ENCODE measurements at places on chromosomes 6 and 20.

- DNase-seq: no peak
These were observed 235.1 kb upstream of the ZNF217 start for GRCh38 chr20:53828682-53829254.

DNA sequence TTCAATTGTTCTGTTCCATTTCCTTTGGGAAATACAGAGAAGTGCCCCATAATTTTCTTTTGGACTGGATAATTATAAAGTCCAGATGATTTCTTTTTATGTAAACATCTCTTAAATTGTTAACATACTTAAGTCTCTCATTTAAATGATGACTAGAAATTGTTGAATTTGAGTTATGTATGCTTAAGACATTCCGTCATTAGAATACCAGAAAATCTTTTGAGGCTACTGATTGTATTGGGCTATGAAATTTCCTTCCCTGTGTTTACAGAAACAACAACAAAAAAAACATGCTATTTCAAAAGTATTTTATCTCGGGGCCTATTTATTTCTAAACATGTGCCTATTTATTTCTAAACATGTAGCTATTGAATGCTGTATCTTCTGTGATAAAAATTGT, 125.4 kb downstream of the SH3BGRL2 start:
- no peak for DNase-seq

DNA sequence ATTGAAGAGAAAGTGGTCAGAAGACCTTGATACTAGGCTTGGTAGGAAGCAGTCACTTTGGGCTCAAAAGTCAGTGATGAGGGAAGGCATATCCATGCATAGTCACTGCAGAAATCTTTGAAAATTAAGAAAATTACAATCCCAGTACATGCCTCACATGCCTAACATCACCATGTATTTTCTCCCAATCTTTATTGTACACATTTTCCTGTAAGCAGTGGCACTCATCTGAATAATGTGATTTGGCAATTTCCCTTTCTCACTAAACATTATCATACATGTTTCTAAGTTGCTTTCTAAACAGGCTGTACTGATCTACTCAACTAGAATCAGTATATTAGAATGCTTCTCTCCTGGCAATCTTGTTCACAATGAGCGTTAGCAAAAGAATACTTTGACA, 280.7 kb upstream of the SUPT3H start:
- no peak for DNase-seq

DNA sequence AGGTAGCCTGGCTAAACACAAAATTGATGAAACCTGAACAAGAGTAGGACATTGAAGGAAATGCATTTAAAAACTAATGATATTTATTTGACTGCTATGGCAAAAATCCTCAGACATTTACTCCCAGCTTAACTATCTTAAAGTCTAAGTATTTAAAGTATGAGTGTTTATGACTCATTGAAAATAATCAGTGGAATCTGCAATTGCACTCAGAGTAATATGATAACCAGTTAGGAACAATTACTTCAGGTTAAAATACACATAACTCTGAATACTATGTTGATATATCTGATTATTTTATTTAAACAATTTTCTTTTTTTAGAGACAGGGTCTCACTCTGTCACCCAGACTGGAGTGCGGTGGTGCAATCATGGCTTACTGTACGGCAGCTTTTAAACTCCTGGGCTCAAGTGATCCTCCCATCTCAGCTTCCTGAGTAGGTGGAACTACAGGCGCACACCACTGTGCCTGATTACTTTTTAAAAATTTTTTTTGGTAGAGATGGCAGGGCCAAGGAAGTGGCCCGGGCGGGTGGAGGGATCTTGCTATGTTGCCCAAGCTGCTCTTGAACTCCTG, 43.9 kb downstream of the FILIP1 start:
- DNase-seq: no peak

- DNase-seq: no peak
These were observed 23.7 kb upstream of the TFAP2C start for GRCh38 chr20:56605261-56605996.

- no peak for DNase-seq
These were observed 302.9 kb downstream of the CLIC5 start for GRCh38 chr6:45712786-45713185.

DNA sequence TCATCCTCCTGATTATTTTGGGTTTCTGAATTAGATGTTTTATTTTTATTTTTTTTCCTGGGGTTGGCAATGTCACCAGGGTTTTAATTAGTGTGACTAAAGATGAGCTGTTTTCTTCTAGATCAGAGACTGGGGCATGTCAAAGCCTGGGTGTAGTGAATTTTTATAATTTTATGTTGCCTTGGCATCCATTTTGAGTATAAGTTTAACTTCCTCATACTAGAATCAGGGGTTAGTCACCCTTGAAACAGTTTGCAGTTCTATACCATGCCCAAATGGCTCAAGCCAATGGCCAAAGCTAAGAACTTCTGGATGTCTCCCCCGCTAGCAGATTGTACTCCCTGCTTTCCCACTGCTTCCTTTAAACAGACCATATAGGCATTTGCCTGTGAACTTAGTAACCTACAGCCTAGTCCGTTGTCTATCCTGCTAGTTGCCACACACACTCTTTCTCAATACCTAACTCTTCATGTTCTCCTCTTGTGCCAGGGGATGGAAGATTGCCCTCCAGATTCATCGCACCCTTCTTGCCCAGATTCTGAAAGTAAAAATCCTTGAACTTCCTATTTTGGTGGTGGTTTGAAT, 54.5 kb downstream of the KIAA0408 start:
- no peak for DNase-seq

DNA sequence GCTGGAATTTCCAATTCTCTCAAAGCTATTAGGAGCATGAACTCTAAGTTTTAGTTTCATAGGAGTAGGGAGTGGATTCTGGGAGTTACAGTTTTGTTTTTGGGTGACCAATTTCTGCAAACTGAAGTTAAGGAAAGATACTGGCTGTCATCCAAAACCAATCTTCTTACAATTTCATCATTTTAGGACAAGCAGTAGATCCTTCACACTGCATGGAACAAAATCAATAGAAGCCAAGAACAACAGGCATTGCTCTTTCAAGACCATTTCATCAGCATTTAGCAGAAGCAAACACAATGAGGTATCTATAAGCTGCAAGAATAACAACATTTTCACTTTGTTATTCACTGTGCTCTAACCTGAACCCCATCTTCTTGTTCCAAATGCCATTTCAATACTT, 173.0 kb downstream of the GMDS start:
- no peak for DNase-seq

DNA sequence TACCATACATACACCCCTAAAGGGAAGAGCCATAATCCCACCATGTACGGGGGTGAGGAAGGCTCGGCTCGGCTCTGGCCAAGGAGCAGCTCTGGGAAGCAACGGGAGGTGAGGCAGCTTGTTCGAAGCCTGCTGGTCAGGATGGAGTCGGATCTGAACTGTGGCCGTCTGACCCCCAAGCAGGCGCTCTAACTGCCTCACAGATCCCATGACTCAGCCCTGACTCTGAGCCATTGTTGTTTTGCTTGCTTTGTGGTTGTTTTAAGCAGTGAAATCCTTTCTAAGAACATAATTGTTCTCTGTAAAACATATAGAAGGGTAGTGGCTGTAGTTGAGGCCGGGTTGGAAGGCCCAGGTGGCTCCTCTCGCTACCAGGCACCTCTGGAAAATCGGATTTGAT, 10.9 kb downstream of the C6orf132 start:
- DNase-seq: no peak

GRCh38 chr6:89970609-89971337, 76.5 kb downstream of the GJA10 start:
- peak; percentile 24 for DNase-seq

DNA sequence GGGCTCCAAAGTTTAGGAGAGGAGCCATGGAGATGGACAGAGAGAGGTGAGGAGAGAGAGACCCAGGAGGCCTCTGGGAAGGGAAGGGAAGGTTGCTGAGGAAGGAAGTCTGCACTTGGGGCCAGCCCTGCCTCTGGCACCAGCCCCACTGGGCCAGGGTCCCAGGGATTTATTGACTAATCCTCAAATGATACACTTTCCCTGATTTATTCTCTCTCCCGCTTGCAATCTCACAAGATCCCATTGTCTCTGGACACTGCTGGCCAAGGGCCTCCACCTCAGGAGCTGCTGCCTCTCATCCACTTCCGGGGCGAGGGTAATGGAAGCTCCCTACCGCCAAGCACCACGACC, 43.6 kb upstream of the FOXP4 start:
- no peak for DNase-seq

DNA sequence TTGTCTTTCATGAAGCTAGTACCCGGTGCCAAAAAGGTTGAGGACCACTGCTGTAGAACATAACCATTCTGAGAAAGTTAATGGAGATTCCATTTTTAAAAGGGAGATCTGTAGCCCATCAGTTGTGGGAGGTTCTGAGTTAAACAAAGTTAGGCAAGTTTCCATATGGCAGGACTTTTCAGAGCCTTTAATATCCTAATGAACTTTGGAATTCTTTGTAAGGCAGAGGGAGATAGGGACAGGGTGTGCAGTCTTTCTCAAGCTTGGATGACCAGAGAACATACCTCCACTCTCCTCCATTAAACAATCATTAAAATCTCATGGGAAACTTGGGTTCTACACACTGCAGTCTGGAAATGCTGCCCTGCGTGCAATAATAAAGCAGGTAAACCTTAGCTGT, 14.8 kb downstream of the ADGRF4 start:
- no peak for DNase-seq

DNA sequence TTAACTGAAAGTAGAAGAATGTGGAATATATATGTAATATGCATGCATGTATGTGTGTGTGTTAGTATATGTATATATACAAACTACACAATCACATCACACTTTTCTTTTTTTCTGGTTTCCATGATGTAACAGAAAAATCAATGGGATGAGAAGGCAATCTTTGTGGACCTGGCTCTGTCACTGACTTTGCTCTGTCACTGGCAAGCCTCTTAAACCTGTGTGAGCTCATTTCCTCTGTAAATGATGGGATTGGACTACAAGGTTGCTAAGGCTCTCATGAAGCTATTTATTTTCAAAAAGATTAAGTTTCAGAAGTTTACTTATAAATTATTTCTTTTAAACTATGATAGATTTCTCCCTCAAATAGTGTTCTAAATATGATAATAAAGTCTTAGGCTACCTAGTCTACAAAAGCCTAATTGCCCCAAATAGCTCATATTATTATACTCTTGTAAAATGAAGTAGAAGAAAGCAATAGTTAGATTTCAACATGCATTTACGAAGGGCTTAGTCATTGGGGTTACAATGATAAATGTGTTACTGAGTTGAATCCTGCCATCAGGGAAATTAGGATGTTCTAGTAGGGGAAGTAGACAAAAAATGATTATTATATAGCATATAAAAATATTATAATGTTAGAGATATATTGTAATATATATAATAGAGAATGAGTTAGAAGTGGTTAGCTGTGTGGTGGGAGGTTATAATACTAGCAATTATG, 129.3 kb downstream of the AFG1L start:
- no peak for DNase-seq

DNA sequence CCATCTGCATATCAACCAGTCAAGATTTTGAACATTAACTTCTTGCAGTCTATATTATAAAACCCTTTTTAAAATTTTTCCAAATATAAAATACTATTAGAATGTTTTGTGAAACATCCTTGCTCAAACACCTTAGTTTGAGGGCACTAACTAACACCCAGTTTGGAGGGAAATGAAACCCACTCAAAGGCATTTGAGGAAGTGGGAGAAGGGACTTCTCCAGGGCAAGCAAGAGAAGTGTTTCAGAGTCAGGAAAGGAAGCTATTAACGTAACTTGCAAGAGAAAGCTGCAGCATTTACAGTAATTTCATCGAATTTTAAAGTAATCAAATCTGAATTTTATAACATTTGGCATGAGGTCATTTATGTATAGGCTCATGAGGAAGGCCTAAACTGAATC, 21.3 kb downstream of the MTFR2 start:
- DNase-seq: no peak

DNA sequence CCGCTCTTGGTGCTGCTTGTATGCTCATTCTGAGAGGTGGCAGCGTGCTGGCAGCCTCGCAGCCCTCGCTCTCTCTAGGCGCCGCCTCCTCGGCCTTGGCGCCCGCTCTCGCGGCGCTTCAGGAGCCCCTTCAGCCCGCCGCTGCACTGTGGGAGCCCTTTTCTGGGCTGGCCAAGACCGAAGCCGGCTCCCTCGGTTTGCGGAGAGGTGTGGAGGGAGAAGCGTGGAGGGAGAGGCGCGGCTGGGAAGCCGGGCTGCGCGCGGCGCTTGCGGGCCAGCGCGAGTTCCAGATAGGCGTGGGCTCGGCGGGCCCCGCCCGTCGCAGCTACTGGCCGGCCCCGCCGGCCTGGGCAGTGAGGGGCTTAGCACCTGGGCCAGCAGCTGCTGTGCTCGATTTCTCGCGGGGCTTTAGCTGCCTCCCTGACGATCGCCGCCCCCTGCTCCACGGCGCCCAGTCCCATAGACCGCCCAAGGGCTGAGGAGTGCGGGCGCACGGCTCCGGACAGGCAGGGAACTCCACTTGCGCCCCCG, 19.5 kb upstream of the FAM8A1 start:
- DNase-seq: no peak

DNA sequence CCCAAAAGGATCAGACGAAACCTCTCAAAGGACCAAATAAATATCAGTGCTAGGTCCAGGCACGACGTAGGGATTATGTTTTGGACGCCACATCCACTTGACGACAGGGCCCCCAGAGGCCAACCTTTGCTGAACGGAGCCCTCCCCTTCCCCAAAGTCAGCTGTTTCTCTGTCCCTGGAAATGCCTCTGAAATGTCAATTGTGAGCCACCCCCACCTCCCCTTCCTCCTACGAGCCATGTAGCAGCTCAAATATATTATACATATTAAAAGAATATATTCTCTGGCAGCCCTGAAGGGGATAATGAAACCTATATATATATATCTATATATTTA, 39.6 kb upstream of the BLCAP start:
- no peak for DNase-seq

GRCh38 chr6:72975352-72975752, 249.9 kb downstream of the KHDC1L start:
- no peak for DNase-seq

DNA sequence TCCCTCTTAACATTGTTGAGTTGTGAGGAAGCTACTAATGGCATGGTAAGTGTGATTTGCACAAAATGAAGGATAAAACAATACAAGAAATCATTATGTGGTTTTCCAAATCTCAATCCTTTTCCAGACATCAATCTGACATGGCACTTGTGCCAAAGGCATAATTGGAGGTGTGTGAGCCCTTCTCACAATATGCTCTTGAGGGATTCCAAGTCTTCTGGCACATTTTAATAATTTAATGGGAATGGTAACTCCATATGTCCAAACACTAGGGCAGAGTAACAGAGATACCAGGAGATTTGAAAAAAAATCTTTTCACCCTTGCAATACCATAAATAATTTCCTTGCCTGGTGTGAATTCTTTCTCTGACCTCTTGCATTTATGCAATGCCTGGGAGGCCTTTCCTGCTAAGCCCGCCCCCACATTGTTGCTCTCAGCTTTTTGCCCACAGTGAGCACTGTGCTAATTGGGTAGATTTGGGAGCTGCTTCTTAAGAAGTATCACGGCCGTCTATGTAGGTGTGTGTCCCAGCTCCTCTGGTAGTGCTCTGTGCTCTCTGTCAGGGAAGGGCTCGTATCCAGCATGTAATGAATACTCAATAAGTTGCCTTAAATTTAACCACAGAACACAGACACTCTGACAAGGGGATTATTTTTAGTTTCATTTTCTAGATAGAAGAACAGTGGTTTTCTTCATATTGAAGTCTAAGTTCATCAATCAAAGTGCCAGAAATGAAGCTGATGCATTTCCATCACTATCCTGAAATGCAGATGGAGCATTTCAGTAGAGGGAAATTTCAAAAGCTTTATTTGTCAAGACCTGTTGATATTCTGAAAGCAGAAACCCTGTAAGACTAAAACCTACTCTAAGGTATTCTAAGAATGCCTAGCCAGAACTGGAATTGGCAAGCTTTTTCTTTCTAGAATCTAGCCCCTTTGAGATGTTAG, 54.4 kb upstream of the CEP85L start:
- peak; percentile 44 for DNase-seq

Data from CD4-positive, alpha-beta T cell treated with Interleukin-4 for 4 hours (primary cell).